Ovary (tissue), 10 donors: ENCODE measurements at places on chromosomes 4 and X.

DNA sequence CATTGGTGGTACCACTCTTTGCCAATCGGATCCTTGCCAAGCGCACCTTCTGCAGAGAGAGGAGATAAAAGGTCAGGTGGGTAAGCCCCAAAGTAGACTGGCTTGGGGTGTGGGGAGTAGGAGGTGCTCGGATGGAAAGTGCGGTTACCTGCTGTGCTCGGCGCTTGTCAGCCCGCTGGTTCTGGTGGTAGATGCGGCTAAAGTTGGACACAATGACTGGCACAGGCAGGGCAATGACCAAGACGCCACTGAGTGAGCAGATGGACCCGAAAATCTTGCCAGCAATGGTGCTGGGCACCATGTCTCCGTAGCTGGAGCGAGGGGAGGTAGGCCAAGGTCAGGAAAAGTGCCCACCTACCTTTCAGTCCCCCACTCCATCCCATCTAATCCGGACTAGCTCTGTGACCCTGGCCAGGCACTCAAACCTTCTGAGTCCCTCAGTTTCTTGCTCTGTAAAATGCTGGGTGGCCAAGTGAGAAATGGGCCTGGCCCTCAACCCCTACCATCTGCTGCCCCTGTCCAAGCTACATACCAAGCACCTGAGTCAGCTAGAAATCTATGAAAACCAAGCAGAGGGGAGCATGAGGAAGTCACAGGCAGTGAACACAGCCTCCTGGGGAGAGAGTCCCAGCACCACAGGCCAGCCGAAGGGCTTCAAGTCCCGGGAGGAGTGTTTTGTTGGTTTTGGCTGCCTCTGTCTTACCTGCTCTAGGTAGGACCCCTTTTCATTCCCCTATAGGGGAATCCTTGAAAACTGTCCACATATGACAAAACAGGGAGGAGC is 4.7 kb downstream of the KCND1 start:
- no peak for DNase-seq

- no peak for DNase-seq
Measured at GRCh38 chrX:130213376-130213775, 41.6 kb downstream of the RAB33A start.

GRCh38 chr4:165620913-165621312 is 242.1 kb downstream of the CPE start:
- no peak for DNase-seq

DNA sequence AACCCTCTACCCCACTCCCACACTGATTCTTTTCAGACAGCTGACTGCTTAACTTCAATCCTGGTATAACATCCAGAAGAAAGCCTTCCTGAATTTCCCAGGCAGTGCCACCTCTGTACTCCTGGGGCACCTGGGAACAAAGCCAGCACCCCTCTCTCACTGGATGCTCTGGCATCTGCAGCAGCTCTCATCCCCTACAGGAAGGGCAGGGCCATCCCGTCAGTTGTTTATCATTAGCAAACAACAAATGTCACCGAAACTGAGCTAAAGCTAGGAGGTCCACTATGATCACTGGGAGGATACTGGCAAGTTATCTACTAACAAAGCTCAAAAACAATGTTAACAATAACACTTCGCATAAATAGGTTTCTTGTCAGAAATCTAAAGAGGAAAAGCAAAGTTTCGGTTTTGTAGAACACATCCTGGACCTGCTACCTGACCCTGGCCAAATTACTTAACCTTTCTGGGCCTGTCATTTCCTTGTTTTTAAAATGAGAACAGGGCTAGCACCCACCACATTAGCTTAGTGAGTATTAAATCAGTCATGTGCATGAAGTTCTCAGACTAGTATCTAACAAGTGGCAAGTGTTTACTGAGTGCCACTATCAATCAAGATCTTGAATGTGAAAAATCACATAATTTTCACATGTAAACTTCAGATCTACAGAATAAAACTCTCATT is 86.6 kb downstream of the NR3C2 start:
- no peak for DNase-seq
